ENCODE measurements at places on chromosomes 13 and 19.

DNA sequence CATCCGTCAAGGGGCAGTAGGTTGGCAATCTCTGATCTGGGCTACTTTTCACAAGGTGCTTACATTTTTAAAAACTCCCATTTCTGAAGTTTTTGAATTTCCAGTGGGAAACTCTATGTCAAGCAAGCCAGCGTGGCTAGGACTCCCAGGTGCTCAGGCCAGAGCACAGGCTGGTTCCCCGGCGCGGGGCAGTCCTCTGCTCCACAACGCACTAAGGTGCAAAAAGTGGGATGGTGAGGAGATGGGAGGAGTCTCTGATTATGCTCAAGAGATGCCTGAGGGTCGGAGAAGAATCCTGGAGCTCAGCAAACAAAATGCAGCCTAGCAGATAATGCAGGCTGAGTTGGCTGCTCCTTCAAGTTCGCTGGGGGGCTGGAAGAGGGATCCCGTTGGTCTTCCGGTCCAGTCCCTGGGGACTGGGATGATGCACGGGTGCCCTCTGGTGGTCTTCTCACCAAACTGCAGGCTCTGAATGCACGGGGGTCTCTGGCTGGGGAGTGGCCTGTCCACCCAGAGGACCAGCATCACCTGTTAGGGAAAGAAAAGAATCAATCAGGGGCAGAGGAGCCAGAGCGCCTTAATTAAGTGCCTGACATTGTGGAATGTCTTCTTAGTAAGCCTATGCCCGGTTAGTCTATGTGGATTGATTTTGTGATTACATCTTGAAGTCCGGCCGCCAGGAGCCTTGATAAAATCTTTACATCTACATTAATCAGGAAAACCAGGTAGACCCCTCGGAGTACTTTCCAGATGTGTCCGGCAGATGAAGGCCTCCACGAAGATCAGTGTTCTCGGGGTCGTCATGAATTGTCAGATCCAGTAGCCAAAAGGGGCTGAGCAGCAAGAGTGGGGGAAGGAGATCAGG, 244.4 kb upstream of the MAB21L1 start:
- DNase-seq = peak; percentile 48

DNA sequence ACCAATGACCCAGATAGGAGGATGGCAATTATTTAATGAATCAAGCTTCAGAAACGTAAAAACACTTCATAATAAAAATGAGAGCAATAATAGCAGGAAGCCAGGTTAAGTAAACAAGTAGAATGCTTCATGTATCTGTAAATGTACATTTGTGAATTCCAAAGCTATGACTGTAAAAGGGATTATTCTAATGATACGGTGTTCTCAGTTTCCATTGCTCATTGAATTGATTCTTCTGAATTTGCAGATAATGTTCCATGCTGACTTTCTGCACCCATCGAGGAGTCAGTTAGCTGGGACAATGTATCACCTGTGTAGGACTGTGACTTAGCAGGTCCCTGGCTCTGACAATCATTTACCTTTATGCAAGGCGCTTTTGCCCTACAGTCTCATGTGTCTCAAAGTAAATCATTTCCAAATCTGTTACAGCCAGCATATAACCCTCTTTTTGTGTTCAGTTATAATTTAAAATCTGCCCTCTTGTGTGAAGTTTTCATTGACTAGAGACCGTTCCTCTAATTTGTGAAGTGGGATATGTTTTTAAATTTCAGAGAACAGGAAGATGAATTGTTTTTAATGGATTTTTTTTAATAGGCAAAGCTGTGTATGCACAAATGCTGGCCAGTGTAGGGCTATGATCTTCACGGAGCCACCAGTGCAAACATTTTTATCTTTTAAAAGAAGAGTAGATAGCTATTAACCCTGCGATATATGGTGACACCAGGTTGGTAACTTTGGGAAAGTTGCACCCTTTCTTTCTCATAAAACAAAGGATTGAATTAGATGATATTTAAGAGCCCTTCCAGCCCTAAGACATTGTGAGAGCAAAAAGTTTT, 267.1 kb downstream of the KLF5 start:
- no peak for DNase-seq

DNA sequence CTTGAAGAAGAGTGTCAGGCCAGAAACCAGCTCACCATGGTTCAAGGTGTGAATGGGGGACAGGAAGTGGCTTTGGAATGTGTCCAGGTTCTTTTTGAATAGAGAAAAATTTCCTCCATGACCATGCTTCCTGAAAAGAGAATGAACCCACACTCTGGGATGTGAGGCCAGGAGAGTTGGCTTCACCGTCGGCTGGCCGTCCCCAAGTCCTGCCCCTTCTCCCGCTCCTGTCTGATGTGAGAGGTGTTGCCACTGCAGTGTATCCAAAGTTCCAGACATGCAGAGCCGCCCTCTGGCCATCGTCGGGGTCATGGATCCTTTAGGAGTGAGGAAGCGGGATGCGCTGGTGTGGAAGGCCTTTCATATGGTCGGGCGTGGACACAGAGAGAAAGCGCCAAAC, 101.2 kb downstream of the COL4A2 start:
- no peak for DNase-seq

DNA sequence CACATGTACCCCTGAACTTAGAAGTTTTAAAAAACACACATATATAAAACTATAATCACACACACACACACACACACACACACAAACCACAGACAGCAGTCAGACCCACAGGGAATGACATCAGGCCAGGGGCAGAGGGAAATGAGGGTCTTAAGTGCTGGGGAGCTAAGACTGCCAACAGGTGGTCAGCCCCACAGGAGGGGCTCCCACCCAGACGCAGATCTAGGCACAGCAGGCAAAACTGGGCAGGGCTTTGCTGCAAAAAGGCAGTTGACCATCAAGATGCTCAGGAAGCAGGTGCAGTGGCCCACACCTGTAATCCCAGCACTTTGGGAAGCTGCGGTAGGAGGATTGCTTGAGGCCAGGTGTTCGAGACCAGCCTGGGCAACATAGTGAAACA, 121.0 kb upstream of the LSM14A start:
- DNase-seq = no peak

DNA sequence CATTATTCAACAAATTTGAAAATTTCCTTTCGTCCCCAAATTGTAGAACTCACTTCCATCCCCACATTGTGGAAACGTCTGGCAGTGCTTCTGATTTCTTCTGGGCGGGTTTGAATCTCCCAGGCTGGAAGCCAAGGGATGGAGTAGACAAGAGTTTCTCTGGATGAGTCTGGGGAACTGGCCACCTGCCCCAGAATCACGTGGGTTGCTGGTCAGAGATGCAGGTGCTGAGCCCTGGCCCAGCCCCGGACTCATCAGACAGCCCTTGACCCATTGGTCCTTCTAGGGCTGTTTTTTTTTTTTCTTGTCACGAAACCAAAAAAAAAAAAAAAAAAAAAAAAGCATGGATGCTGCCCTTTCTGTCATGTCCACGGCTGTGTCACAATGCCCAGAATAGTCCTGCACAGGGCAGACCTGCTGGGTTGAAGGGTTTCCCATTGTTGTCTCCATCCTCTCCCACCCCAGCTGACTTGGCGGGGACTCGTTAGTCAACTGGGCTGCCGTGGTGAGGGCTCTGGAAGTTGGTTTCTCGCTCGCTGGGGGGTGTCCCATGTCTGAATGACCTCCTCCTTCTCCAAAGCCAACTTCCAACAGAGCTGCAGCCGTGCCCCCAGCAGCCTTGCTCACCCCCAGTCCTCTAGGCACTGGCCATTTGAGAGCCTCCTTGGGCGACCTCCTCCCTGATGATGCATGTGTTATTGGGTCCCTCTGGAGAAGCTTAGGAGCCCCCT, 12.8 kb downstream of the CHST8 start:
- no peak for DNase-seq

GRCh38 chr19:27896091-27896490, 1316.9 kb downstream of the UQCRFS1 start:
- no peak for DNase-seq

GRCh38 chr13:103663996-103664395, 597.8 kb upstream of the SLC10A2 start:
- DNase-seq = no peak

DNA sequence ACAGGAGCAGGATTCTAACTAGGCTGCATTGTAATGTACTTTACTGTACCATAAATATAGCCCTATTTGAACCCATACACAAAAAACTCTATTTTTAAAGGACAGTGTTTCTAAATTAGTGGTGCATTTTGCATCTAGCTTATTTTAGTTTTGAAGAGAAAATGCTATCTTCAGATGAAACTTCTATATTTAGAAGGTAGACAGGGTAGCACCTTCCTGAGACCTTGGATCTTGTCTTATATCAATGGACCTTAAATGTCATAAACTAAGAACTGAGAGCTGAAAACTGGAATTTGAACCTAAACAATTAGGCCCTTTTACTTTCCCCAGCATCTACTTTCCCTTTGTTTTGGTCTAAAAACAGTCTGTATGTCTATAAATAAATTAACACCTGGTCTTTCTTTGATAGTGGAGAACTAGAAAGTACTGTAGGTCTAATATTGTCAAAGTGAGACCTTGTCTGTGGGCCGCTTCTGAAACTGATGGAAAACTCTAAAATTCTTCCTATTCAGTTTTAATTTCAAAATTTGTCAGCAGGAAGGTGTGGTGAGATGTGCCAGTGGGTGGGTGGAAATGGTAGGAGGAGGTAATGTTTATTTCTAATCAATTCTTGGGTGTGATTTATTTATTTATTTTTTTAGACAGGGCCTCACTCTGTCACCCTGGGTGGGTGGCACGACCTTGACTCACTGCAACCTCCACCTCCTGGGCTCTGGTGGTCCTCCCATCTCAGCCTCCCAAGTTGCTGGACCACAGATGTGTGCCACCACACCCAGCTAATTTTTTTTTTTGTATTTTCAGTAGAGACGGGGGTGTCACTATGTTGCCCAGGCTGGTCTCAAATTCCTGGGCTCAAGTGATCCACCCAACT, 10.1 kb downstream of the COG3 start:
- DNase-seq = no peak

DNA sequence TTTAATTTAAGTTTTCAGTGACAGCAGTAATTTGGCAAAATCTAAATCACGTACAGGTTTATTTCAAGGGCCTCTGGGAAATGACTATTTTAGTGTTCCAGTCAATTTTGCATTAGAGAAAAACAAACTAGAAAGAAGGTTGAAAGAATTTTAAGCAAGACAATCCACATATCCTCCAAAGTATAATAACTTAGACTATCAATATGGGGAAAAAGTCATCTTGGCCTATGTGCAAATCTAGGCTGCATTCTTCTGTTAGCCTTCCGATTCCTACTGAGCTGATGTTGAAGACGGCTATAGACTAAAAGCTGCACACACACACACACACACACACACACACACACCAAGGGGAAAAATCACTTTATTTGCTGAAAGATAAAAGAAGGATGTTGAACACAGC, 81.3 kb downstream of the SLITRK6 start:
- no peak for DNase-seq

GRCh38 chr19:35293808-35294207, 1.8 kb downstream of the MAG start:
- no peak for DNase-seq

Measured in suppressor macrophage treated with lipopolysaccharide for 4 hours (primary cell).